ENCODE measurements at places on chromosomes 12 and 14.

- DNase-seq = no peak
Observed at GRCh38 chr12:44976246-44976645, 74.7 kb downstream of the DBX2 start.

DNA sequence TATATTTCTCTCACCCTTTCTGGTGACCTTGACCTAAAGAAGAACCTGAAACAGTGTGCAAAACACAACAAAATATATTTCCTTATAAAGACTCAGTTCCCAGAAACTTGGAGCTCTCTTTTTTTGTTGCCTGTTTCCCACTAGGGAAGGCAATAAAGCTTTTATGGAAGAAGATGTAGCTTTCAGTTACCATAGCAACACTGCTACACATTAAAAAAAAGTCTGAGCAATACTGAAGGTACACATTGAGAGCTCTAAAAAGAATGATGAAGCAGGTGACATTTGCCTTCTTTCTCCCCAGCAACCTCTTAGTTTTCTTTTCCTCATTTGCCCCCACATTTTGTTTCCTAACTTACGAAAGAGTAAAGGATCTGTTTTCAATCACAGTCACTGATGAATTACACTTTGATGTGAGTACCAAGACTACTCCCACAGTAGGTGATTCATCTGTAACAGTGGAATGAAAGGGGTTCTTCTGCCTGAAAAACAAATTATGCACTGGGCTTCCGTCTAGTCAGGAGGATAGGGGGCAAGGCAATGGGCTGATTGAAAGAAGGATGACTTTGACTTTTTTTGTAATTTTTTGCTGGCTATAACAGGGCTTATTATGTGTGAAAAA, 1.1 kb upstream of the CATSPERB start:
- no peak for DNase-seq

DNA sequence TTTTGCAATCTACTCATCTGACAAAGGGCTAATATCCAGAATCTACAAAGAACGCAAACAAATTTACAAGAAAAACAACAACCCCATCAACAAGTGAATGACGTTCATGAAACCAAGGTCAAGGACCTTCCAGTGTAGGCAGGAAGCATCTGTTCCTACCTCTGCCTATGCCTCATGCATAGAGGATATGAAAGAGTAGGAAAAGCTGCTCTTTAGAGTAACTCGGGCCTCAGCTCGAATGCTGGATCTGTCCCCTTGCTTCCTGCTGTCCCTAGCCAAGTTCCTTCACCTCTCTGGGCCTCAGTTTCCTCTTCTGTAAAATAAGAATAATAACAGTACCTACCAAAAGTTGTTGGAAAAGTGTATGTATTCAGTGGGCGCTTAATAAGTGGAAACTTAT, 65.0 kb downstream of the FOXN4 start:
- DNase-seq = no peak

DNA sequence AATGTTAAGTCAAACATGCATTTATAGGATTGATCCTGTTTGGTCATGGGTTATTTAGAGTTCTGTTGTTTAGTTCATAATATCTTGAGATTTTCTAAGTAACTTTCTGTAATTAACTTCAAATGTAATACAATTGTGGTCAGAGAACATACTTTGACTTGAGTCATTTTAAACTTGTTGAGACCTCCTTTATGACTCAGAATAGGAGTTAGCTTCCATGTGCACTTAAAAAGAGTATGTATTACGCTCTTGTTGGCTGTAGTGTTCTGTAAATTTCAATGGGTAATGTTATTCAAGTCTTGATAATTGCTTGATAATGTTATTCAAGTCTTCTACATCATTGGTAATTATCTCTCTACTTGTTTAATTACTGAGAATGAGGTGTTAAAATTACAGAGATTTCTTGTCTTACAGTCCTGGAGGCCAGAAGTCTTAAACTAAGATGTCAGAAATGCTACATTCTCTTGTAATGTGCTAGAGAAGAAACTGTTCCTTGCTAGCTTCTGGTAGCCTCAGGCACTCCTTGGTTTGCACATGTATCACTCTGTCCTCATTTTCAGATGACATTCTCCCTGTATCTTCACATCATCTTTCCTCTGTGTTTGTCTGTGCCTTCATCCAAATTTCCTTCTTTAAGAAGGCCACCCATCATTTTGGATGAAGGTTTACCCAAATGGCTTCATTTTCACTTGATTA, 197.3 kb downstream of the TMTC3 start:
- no peak for DNase-seq

- no peak for DNase-seq
Observed at GRCh38 chr14:60981633-60982455, 799 bp downstream of the SLC38A6 start.

DNA sequence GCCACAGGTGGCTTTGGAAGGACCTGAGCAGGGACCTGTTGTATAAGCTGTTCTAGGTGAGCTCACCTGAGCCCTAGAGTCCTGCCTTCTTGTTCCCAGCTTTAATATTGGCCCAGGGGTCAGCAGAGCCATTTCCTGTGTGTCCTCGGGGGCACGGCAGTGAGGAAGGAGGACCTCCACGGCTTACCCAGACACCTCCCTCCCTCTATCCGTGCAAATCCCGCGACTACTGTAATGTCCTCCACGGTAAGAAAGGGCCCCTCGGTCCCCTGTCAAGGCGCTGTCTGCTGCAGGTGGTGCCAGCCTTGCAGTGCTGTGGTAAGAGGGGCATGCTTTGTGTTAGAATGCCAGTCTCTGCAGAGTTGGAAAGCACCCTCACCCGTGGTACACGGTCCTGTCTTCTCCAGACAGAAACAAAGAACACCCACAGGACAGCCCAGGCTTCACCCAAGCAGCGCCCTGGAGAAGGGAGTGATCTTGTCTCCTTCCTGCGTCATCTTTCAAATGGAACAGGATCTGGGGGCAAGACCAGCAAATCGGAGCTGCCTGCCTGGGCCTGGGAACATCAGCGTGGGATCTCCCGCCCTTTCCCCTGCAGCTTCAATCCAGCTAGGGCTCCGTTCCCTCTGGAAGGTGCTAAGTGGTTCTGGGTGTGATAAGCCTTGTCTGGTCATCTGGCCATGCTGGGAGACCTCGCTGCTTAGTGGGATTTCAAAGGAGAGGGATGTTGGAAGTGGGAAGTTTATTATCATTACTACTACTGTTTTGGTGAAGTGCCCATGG, 20.2 kb upstream of the FZD10 start:
- DNase-seq = no peak

DNA sequence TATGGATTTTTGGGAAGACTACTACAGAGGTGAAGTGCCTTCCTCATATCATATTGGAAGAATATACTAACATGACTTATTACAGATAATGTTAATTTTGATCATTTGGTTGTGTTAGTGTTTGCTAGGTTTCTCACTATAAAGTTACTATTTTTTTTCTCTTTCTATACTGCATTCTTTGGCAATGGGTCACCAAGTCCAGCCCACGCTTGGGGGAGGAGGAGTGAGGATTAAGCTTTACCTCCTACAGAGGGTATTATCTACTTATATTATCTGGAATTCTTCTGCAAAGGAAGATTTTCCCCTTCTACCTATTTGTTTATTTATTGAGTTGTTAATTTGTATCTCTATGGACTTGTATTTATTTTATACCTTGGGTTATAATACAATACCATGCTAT, 31.5 kb downstream of the SCN8A start:
- no peak for DNase-seq

DNA sequence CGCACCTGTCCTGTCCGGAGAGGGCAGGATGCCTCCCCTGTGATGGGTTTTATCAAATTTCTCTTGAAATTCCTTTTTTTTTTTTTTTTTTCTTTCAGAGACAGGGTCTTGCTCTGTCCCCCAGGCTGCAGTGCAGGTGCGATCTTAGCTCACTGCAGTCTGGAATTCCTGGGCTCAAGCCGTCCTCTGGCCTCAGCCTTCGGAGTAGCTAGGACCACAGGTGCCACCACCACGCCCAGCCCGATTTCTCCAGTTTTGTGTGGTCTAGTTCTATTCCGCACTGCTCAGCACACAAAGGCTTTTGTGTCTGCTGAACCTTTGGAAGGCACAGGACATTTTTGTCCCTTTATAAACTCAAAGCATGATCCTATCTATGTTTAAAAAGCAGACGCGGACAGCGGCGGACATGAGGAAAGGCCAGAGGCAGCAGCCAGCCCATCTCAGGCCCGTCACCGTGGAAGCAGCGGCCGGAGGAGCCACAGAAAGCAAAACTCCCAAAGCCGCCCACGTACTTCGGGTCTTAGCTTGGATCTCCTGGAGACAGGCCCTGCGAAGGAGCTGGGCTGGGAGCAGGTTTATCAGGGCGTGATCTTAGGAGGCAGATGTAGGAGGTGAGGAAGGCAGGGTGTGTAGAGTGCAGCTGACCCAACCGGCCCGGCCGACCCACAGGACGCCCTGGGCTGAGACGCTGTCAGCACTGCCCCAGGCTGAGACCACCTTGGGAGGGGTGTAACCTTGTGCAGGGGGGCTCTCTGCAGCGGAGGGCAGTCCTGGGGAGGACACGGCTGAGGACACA, 30.9 kb upstream of the FBRSL1 start:
- no peak for DNase-seq

- no peak for DNase-seq
Observed at GRCh38 chr14:78798757-78799156, 628.6 kb downstream of the NRXN3 start.

- DNase-seq = no peak
Observed at GRCh38 chr14:78767436-78767835, 597.3 kb downstream of the NRXN3 start.

DNA sequence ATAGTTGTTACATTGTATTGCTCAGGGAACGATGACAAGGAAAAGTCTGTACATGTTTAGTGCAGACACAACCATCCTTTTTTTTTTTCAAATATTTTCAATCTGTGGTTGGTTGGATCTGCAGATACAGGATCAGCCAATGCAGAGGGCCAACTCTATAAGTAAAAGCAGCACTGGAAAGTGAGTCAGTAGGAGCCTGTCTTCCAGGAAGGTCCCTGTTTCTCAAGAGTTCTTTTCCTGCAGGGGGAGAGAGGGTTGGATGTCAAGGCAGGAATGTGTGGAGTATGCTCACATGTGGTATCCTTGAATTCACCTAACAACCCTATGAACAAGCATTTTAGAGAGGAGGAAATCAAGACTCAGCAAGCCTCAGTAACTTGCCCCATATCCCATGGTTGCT, 409.1 kb downstream of the NPAS3 start:
- DNase-seq = no peak

DNA sequence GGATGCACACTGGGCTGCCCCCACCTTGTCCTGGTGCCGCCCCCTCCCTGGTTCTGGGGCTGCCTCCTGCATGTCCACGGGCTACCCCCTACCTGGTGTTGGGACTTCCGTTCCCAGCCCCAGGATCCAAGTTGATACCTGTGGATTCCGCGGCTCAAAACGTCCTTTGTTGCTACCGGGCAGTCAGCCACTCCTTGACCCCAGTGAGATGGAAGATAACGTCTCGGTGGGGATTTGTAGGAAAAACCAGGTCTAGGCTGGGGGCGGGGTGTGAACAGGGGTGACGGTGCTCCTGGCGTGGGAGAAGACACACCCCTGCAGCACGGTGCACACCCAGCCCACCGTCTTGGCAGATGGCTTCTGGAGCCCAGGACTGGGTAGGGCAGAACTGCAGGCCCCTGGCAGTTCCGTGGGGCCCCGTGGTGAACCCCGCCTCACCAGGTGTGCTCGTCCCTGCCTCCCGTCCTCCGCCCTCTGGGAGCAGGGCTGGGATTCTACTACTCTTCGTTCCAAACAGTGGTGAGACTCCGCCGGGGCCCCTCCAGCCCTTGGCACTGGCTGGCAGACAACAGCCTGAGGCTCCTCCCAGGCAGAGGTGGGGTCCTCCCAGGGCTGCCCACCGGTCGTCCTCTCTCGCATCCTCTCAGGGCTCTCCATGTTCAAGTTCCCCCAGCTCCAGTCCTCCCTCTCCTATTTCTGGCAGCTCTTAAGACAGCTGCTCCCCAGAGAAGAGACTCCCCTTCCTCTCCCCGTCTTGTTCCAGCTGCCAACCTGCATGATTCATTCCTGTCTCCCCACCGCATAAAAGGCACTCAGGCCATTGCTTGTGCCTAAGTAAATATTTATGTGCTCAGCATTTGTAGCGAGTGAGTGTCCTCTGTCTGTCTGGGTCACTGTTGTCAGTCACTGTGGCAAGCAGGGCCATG, 75.5 kb downstream of the FBXL14 start:
- DNase-seq = no peak

GRCh38 chr14:65077318-65077717, 25.0 kb downstream of the MAX start:
- no peak for DNase-seq

DNA sequence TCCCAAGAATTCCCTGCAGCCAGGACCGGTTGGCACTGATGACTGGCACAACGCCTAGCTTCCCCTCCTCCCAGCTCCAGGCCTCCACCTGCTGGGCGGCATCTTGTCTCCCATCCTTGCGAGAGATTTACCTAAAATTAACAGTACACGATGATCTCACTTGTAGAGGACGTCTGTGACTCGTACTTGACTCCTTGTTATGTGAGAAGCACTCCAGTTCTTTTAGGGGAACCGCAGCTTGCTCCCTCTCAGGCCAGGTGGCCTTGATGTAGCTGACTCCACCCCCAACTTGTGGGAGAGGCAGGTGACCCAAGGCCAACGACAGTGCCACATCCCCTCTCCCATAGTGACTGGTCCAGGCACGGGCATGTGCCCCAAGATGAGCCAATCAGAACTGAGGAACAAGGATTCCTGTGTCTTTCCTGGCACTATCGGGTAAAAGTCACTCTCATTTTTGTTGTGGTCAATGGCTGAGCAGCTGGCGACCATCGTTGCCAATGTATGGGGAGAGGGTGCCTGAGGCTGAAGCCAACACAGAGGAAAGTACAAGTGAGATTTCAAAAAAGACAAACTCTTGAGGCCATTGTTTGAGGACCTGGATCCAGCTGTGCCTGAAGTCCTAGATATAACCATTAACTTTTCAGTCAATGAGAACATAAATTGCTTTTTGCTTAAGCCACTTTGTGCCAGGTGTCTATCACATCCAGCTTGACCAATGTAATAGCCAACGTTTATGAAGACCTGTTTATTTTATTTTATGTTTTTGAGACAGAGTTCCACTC, 208.7 kb downstream of the RBM19 start:
- DNase-seq = no peak

DNA sequence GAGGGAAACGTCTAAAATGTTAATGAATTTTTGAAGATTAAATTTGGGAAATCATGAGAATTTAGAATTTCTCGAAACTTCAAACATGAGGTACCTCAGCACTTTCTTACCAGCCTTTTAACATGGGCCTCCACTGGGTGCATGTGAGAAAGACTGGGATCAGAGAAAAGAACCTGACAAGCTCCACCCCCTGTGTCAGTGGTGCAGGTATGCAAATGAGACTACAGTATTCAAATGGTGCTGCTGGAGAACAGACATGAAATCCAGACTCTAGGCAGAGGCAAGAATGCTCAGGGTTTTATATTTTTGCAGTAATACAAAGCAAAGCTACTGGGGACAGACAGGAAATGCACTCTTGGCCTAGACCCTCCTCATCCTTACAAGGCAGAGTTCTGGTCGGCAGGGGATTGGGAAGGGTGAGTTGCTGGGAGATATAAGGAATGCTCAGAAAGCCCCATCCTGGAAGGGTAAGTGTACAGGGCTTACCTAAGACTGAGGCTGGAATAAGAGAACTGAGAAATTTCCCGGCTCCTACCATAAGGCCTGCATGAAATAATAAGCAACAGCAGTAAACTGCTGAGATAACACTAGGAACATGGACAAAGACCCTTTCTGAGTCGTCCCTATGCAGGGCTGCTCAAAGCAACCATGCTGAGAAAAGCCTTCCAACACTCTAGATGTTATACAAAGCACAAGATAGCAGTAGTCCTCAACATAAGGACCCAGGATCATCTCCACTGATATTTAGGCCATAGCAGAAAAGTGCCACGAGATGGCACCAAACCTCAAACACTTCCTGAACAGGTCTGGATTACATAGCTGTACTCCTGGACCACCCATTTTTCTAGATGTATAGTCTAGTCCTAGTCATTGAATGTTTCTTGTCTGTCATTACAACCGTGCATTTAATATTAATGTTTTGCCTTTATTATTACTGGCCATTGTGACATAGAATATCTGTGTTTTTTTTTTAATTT, 260.8 kb downstream of the RASSF9 start:
- DNase-seq = no peak
